NCI-H1436 (cell line): ENCODE measurements at places on chromosomes 5 and 9.

- no peak for DNase-seq
Measured at GRCh38 chr5:176334031-176334770, 27.4 kb downstream of the KIAA1191 start.

DNA sequence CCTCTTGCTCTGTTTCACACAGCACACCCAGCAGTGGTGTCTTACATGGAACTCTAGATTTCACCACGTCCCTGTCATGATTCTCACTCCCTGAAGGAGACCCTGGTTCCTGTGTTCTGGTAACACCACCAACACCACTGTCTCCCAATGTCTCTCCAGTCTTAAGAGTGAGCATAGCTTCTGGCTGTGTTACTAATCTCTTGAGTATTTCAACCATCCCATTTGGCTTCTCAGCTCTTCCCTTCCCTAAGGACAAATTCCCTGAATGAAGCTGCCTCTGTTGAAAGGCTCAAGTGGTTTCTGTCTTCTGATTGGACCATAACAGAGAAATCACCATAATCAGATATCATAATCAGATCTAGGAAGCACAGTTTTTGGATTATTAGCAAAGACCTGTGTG, 311.8 kb downstream of the DNAH5 start:
- DNase-seq = no peak

DNA sequence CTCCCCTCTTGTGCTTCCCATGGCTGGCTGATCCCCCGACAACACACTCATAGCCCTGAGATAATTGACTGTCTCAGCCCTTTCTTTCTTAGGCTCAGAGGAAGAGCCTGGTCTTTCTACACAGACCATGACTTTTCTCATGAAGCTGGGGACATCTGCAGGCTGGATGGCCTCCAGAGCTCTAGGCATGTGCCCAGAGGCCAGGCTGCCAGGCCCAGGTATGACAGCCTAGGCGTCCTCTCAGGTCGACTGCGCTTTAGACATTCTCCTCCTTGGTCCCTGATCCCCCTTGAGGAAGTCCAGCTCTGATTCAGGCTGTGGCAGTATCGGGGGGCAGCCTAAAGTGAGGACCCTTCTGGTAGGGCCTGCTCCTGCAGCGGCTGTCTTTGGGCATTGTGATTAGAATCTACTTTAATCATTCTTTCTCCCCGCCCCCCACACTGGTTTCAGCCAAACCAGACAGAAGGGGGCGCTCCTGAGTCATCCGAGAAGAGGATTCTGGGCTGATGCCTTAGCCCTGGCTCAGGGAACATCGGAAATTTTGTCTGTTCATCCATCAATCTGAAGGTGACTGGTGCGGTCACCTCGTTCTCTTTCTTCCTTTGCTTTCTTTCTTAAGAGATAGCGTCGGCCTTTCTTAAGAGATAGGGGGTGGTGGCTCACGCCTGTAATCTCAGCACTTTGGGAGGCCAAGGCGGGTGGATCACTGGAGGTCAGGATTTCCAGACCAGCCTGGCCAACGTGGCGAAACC, 66.5 kb upstream of the HSPA9 start:
- peak; percentile 69 for DNase-seq

GRCh38 chr5:124504081-124504916, 242.1 kb downstream of the ZNF608 start:
- no peak for DNase-seq

DNA sequence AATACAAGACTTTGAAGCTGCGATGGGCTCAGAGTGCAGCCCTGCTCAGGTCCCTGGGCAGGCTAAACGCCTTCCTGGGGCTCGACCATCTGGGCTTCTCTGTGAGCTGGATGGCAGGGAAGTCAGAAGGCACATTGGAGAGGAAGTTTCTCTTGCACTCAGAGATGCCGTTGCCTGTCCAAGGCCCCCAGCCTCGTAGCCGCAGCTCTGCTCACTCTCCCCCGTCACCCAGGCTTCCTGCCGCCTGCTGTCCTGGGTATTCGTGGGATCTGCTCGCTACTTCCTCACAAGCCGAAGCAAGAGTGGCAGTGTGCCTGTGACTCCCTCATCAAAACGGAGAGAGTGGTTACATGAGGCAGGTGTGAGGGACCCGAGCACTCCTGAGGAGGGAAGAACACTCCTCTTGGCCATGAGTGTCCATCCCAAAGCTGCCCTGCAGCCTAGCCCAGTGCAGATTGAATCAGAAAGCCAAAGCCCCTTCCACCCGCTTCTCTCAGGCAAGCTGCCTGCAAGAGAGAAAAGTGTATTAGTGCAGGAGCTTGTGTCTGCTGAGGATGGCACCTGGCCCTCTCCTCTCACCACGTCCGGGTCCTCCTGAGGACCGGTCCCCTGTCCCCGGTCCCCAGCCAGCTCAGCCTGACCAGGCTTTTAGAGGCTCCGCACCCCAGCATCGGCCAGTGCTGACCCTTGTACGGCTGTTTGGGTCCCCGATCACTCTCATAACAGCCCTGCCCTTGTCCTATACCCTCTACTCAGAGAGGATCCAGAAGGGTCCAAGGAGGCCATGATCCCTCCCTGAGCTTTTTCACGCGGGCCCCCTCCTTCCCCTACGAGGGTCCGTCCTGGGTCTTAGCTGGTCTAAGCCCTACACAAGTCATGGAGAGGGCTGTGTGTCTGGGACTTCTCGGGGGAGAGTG, 7.3 kb downstream of the FCN2 start:
- DNase-seq = no peak

DNA sequence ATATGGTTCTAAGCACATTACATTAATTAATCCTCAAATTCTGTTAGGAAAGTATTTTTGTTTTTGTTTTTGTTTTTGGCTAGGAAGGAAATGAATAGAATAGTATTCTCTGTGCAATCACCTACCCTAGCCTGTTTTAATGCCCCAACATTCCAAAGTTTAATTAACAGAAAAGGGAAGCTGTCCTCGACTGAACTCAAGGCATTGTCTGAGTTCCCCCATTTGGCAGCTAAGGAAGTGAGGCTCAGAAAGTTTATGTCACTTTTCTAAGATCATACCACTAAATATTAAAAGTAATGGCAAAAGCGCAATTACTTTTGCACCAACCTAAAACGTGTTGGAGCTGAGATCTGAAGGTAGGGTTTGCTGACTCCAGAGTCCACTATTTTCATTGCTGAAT, 59.8 kb downstream of the FGF1 start:
- no peak for DNase-seq

- DNase-seq = no peak
Measured at GRCh38 chr9:13690595-13690994, 411.1 kb upstream of the MPDZ start.

GRCh38 chr9:16387382-16387781, 483.1 kb downstream of the BNC2 start:
- DNase-seq = no peak

DNA sequence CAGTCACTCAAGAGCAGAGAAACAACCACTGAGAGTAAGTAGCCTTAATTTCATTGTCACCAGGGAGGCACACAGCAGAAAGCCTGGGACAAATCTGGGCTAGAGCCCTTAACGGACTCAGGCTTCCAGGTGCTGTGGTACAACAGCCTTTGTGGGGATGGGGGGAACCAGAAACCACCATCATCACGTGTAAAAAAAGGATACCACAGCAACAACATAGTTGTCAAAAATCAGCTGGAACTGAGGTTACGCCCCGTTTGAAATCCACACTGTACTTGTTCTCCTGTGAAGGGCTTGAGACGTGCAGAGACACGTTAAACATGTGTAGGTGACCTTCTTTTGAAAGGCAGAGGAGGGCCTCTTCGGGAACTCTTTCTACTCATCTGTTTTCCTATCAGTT, 16.6 kb upstream of the PLPP1 start:
- no peak for DNase-seq

GRCh38 chr5:32276173-32276853, 36.4 kb downstream of the MTMR12 start:
- DNase-seq = no peak

GRCh38 chr9:132370592-132370991, 15.8 kb upstream of the SETX start:
- no peak for DNase-seq

GRCh38 chr5:142053426-142054151, 40.8 kb upstream of the GNPDA1 start:
- DNase-seq = no peak

DNA sequence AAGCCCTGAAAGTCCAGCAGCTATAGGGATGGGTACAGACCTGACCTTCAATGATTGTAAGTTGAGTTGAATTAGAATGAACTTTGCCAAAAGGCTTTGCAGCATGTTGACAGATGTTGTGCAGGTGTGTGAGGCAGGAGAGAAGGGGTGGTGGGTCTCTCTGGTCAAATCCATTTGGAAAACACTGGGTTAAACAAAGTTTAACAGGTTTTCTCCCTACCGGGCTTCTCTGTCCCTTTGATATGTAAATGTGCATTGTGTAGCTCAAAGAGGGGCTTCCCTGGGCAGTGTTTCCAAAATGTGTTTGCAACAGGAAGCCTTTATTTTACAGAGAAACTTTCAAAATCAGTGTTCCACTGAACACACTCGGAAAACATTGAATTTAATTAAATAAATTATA, 72.1 kb upstream of the BRINP1 start:
- DNase-seq = no peak

DNA sequence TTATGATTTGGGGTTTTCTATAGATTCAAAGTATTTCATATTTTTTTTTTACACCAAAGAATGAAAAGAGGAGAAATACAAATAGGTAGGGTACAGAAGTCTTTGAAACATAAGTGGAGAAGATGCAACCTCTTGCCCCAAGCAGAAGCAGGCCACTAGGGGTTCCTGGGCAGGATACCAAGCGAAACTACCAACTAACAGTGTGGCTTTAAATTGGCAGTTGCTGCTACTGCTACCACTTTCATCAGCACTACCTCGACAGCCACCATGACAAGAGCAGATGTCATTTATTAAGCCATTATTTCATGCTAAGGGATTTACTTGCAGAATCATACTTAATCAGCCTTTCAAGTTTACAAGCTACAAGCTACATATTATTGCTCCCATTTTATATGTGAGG, 288.1 kb downstream of the NR3C1 start:
- DNase-seq = no peak

GRCh38 chr5:41929035-41929434, 4.0 kb downstream of the FBXO4 start:
- no peak for DNase-seq

DNA sequence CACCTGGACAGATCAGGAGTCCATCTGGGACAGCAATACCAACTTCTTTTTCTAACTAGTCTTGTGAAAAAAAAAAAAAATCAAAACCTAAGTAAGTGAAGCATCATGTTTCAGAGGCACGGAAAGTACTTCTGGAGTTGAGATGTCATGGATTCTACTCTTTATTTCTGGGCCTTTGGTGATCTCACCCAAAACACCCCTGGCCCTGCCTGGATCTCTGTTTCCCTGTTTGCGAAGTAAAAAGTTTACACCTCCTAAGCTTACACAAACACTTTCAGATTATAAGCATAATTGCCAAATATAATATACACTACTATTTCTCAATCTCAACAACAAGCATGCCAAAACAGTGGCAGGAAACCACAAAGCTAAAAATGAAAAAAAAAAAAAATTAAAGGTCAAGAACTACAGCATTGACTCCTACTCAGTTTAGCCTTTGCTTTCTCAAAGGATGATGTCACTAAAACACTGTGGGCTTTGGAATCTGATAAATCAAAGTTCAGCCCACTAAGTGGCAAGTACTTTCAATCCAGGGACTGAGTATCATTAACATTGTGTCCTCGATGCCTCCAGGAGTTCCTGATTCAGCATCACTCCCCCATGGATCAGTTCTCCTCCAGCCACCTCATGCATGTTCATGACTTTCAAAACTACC, 291.9 kb downstream of the NFIB start:
- DNase-seq = no peak

GRCh38 chr5:43215073-43215631, 23.1 kb downstream of the NIM1K start:
- DNase-seq = peak; percentile 83
